ENCODE measurements at places on chromosomes 1 and 21.

DNA sequence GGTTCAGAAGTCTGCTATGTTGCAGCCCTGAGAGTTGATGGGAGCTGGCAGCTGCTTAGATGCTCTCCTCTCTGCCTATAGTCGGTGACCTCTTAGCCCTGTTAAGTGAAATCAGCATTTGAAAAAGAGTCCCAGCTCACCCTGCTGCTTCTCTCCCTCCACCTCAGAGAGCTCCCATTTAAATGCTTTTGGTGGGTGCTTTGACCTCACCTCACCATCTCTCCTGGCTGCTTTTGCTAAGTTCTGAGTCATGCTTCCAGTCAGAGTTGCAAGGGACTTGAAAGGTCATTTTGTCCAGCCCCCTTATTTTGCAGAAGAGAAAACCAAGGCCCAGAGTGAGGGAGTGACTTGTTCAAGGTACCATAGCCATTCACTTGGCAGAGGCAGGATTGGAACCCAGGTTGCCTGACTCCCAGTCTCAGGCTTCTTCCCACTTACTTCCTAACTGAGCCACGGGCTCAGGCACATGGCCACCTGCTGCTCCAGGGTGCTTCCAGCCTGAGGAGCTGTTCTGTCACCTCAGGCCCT lies 3.3 kb downstream of the MAPKAPK2 start:
- no peak for DNase-seq

DNA sequence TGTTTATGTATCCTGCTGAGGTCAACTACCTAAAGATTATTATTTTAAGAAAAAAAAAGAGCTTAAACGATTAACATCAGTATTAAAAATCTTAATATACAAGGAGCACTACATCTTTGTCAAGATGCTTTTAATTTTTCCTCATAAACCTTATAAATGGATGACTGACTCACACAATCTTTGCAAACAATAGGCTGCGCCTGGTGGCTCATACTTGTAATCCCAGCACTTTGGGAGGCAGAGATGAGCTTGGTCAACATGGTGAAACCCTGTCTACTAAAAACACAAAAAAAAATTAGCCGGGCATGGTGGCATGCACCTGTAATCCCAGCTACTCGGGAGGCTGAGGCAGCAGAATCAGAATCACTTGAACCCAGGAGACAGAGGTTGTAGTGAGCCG lies 1.7 kb downstream of the KHDC4 start:
- no peak for DNase-seq

DNA sequence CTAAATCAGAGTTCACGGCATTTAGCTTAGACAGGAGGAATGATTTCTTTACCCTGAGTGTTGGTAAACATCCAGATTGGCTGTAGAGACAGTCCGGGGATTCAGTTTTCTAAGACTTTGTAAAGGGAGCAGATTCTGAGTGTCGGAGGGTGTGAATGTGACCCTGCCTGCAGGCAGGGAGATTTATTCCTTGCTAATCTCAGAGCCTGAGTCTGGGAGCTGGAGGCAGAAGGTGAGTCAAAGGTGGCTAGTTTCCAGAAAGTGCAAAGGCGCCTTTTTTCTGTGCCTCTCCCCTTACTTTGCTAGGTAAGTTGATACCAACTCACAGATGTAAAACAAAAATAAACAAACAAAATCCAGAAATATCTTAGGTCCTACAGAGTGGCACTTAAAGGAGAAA lies 11.7 kb downstream of the ATP1B1 start:
- DNase-seq: no peak

DNA sequence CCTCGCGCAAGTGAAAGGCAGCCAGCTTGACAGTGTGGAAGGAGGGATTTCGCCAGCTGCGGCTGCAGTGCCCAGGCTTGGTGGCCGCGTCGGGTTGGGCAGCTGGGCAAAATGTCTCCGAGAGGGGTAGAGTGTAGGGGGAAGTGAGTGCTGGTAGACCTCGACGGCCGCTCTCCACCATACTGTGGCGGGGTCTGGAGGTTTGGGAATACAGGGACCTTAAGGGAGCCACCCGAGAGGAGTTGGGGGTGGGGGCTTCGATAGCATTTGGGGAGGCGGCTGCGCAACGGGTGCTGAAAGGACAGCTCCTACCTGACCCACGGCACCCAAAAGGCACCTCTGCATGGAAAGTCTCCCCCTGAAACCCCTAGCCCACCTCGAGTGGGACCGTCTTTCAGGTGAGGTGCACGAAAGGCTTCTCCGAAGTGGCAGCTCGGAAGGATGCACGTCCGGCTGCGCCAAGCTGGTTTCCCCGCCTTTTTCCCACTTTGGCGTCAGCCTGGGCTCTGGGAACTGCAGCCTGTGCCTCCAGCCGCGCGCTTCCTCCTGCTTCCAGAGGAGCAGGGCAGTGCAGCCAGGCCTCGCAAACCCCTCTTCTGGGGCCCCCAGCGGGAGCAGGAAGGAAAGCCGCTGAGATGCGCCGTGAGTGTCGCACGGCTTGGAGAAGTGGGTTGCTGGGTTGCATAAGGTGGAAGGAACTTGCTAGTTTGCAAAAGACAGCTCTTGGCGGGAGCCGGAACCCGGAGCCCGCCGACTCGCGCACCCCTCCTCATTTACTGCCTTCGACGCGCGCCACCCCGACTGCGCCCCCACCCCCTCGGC lies 531 bp upstream of the HMGN2 start:
- DNase-seq: peak; percentile 30

DNA sequence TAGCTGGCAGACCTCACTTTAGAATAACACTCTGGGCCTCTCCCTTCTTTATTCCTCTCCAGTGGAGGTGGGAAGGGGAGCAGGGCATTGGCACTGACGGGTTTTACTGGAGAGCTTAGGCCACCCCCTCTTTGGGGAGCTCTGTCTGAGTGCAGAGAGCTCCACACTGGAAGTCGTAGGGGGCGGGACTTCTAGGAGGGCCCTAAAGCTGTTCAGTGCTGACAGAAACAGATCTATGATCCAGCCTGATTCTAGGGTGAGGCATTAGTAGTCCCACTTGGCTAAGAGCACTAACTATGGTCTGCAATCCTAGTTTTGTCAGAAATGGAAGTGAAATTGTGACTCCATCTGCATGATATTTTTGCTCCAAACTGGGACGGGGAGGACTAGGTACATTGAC lies 138.7 kb downstream of the MIS18A start:
- DNase-seq: no peak

DNA sequence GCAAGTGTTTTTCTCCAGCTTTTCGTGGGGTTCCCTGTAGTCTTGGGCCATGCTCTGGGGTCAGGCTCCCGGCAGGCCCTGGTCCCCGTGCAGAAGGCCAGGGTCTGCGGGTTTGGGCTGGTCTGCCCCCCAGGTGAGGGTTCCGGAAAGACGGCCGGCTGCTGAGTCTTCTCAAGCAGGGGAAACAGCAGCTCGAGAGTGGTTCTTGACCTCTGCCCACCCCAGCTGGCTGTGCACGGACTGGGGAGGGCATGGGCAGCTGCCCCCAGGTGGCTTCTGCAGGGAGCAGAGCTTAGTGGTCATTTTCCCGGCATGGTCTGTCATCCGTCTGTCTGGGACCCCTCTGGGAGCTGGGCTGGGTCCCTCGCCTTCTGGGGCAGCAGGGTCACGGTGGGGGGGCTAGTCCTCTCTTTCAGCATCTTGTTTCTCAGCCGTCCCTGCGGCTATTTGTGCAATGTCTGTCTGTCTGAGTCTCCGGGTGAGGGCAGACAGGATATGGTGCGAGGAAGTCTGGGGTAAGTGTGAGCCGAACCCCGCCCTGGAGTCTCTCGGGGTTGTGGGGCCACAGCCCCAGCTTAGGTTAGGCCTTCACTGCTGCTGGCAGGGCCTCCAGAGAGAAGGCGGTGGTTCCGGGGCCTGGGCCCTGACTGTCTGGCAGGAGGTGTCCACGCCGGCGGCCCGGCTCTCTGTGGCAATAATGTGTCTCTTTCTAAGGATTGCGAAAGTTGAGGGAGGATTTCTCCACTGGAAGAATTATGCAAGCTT lies 6.1 kb downstream of the SKI start:
- peak; percentile 71 for DNase-seq

- DNase-seq: no peak
These were observed 30.8 kb upstream of the TMEM125 start for GRCh38 chr1:43238991-43239469.

DNA sequence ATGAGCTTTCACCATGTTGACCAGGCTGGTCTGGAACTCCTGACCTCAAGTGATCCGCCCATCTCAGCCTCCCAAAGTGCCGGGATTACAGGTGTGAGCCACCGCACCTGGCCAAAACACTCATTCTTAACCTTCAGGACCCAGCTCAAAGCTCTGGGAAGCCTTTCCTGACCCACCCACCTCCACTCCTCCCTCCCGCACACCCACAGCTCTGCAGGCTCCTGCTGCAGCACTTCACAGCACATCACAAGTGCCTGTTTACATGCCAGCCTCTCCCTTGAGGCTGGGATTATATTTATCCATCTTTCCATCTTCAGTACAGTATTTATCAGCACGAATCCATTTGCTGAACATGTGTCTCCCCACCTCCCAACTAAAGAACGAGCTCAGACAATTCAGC lies 14.9 kb downstream of the SLC9A1 start:
- DNase-seq: no peak

DNA sequence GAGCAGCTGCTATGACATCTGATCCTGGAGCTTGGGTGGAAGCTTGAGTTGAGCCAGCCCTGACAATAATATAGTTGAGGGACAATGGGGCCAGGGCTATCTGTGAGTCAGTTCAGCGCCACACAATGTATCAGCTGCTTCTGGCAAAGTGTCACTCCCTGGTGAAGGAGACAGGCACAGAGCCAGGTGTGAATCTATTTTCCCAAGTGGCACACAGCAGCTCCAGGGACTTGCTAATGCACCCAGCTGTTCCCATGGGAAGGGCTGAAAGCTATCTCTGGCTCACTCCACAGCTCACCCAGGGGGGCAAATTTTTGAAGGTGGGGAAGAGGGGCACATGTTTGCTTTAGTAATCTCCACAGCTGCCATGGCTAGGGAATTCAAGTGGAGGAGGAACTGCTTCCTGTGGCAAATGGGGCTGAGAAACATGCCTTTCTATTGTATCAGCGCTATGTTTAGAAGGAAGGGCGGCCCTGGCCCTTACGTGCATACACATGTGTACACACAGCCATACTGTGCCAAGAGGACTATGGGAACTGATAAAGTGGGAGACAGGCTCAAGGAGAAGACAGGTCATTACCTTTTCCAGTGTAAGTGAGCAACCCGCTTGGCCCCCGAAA lies 2.2 kb downstream of the CYB5R1 start:
- DNase-seq: no peak

DNA sequence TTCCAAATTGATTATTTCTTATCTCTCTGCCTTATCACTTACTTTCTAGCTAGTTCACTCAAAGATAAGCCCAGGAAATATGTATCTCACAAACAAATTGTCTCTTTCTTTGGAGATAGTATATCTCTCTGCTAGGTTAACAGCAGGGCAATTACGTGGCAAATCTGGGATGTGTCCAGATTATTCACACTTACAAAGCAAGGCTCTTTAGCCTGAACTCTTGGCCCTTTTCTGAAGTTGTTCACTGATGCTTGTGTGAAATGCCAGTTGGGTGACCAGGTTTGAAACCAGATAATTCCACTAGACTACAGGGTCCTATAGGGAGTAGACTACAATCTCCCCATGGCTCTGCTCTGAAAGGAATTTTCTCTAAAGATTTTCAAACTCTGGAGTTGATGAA lies 30.8 kb upstream of the FAM78B start:
- DNase-seq: no peak

DNA sequence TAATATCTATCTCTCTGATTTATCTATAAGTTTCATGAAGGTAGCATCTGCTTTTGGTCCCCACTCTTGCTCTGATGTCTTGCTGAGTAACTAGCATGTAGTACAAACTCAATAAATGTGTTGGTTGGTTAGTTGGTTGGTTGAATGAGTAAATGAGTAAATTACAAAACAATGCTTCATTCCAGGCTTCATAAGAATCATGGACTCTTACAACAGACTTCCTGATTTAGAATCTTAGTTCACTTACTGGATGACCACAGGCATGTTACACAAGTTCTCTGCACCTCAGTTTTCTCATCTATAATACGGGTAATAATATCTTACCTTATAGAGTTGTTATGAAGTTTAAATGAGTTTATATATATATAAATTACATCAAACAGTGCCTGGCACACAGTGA lies 98.6 kb downstream of the ZNF281 start:
- DNase-seq: no peak

DNA sequence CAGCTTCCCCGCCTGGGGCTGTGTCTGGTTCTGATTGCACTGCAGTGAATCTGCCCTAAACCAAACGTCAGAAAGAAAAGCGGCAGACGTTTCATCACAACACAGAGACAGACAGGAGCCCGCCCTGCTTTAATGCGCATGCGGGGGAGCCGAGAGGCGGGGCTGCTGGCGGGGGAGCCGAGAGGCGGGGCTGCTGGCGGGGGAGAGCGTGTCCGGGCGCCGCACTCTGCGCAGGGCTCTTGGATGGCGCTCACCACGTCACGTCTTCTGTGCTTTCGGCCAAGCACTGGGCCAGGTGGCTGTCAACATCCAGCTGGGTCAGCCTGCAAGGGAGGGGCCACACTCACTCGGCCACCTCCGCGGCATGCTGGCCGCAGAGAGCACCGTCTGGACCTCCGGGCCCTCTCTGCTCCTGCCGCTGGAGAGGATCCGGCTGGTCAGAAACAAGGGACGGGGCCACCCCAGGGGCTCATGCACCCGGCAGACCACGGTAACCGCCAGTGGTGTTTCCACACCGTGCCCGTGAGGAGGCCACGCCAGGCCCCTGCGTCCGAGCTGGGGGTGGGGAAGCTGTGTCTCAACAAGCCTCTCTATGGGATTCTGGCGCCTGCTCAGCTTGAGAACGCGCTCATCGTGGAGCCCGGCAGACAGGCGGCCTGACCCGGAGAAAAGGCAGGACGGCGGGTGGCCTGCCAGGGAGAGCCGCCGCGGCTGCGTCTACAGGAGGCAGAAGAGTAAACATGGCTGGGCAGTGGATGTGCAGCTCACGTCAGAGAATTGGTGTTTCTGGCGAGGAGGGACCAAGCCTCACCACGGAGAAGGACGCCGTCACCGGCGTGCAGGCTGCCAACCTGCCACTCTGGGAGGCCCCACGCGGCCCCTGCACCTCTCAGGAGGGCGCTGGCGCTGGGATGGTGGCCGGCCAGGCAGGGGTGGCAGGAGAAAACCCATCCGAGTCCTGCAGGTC lies 4.8 kb downstream of the FAAP20 start:
- peak; percentile 95 for DNase-seq

All from GM12865 (cell line).